ENCODE measurements at places on chromosomes 6 and 20. TPM values are rescaled to one million over a fixed set of nuclear protein-coding genes. Genes with fewer than 3 reads are reported as not detected.

The FUT9 gene
- not detected for total RNA-seq

DNA sequence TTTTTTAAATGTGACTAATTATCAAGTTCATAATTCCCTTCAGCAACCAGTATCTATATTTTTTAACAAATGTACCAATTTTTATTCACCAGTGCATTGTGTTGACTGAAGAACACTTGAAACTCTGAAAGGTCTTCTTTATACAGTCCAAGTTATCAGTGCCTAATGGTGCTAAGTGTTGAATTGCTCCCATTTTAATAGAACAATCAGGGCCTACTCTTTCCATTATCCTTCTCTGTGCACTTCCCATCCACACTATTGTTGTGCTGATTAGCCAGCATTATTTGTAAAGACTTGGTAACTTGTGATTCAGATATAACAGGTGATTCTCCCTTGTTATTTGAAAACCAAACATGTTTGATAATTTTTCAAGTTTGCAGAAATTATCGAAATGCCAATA is 1209.7 kb upstream of the MAP3K7 start:
- DNase-seq = no peak

The NDRG3 gene
- total RNA-seq = 34.0 TPM

The TMEM170B gene
- total RNA-seq = 2.4 TPM

DNA sequence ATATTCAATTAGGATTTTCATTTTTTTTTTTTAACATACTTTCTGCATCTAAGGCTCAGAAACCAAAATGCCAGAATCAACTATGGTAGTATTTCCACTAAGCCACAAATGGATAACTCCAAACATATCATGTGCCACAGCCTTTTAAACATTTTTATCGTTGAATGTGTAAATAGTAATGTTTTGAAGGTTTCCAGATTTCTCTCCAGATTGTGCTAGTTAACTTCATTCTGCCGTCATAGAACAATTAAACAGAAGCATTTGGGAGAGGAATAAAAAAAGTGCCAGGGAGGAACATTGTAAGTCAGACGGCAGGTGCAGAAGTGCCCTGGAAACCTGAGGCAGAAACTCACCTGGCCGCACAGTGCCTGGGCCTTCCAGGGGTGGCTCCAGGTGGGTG is 23.6 kb downstream of the SMOC2 start:
- no peak for DNase-seq

- DNase-seq = no peak
These were observed 256.6 kb upstream of the SGK1 start for GRCh38 chr6:134574491-134574890.
